Activated CD8-positive, alpha-beta T cell treated with anti-CD3 and anti-CD28 coated beads for 36 hours (primary cell): ENCODE measurements at places on chromosomes 1 and 21. TPM values are rescaled to one million over a fixed set of nuclear protein-coding genes. Genes with fewer than 3 reads are reported as not detected.

DNA sequence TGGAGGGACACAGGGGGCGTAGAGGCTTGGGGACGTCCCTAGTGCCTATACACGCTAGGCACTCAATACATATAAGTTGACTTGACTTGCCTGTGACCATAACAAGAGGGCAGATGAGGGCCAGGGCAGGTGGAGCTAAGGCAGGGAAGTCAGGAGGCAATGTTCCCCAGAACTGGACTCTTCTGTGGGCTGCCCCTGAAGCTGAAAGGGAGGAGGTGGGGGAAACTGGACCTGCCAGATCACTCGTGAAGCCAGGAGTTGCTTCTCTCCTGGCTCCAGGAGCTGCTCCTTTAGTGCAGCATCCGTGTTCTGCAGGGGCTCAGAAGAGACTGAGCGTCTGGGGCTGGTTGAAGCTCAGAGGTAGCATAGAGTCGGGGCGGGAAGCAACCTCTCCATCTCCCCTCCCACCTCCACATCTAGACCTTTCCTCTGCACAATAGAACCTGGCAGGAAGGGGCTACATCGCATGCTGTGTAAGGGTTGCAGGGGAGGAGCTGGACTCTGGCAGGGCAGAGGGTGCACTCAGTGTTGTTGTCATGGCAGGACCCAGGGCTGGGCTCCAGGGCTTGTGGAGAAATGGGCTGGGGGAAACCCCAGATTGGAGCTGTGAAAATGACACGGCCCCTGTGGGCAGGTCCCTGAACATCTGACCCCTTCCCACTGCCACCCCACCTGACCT is 2.9 kb upstream of the SEMA4A start:
- DNase-seq: peak; percentile 60

DNA sequence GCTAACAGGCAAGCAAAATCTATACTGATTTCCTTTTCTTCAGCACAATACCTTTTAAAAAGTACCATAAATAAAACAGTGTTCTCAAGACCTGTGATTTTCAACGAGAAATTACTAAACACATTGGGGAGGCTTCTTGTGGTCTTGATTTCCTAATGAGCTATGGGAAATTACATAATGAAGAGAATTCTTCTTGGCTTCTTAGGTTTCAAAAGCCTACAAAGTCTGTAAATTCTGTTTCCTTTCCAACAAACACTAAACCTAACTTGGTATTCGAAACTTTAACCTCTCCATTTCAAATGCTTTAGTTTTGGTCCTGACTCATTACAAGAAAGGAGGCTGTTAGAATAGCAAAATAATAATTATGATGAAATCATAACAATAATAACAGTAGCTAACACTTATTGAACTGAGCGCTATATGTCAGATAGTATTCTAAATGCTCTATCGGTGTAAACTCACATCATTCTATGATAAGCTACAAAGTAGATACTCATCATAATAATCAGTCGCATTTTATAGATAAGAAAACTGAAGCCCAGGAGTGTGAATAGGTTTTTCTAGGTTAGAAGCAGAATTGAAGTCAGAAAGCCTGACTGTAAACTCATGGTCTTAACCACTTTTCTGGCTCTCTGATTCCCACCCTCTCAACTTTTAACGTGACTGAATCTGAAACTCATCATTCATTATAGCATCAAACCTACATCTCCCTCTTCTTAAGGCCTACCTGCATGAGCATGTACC is 486.7 kb downstream of the SMYD3 start:
- no peak for DNase-seq

DNA sequence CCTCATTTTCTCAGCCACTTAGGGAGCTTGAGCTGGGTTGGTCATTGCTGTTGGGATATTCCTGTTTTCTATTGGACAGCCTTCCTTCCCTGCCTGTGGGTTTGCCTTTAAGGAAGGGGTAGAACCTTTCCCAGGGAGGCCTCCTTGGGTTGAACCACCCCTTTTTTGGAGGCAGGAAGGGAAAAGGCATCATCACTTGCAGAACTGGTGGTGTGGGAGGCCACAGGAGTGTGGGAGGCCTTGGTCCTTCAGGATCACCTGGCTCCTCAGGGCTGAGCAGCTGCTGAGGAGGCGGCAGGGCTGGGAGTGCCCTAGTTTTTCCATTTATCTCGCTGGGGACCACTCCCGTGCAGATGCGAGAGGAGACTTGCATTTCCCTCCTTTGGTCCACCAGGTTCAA is 667 bp upstream of the CYB561D1 start:
- no peak for DNase-seq

- DNase-seq: no peak
These were observed 21.6 kb upstream of the DIP2A start for GRCh38 chr21:46437096-46437498.

DNA sequence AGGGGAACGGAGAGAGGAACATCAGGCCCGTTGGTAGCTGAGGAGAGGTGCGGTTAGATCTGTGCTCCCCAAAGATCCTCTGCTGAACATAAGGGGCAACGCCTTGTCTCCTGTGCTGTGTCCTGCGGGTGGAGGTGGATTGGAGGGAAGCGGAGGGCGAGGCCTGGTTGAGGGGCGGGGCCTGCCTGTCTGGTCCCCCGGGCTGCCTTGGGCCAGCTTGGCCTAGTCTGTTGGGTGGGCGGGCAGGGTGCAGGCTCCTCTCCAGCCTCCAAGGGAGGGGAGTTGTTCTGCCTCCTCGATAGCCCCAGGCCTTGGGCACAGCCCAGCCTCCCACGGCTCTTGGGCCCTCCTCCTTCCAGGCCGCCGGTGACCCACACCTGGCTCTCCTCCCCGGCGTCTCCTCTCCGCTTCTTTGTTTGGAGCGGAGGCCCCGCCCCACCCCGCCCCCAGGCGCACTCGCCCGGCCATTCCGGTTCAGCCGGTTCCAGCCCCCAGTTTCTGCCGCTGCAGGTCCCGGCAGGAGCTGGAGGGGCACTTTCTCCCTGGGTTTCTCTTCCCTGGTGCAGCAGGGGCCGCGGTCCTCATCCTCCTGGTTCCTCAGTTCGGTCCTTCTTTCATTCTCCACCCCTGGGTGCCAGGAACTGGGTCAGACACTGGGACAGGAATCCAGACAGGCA is 19.4 kb downstream of the PTPRF start:
- peak; percentile 42 for DNase-seq

DNA sequence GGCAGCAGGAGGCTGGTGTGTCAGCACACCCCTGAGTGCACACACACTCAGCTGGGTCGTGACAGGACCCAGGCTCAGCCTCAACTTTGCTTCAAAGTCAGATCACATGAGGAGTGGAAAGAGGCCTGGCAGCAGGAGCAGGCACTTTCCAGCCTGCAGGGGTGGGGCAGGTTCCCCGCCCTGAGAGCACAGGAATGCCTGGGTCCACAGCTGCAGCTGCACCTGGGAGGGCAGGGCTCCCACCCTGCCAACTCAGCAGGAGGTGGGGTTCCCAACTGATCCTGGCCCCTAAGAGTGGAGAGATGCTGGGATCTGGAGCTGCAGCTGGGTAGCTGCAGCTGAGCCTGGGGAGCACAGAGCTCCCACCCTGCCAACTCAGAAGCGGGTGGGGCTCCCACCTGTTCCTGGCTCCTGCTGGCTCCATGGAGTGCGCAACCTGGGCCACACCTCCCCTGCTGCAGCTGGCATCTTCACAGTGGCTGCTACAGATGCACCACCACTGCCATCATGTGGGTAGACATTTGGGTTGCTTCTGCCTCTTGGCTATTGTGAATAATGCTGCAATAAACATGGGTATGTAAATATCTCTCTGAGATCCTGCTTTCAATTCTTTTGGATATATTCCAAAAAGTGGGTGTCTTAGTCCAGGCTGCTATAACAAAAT is 415.4 kb downstream of the TTLL7 start:
- DNase-seq: peak; percentile 35

DNA sequence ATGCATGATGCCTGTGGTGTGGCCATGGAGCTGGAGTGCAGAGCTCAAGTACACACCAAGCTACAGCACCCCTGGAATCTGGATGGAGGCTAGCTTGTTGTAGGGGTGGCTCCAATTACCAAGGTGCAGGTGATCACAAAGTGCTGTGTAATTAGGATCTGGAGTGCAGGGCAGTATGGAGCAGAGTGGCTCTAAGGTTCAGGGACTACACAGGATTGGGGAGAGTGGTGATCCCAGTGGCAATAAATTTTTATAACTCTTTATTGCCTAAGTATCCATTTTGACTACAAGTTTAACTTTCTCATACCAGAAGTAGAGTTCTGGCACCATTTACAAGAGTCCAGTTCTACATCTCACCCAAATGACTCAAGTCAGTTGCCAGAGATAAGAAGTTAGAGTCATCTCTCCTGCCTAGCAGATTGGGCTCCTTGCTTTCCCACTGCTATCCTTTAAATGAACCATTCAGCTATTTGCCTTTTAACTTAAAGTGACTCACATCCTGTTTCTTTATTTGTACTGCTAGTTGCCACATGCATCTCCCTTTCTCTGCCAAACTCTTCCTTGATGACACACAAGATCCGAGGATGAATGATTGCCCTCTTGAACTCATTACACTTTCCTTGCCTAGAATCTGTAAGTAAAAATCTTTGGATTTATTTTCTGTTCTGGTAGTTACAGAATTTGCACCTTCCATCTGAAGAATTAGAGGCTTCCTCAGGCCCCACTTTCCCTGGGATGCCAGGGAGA is 427.2 kb downstream of the KCNT2 start:
- DNase-seq: no peak

- no peak for DNase-seq
These were observed 84.3 kb downstream of the KCNK2 start for GRCh38 chr1:215166886-215167285.

- no peak for DNase-seq
These were observed 47.5 kb downstream of the EVA1C start for GRCh38 chr21:32459972-32460371.

GRCh38 chr1:23555986-23556634 is 3.2 kb downstream of the ID3 start:
- DNase-seq: no peak

DNA sequence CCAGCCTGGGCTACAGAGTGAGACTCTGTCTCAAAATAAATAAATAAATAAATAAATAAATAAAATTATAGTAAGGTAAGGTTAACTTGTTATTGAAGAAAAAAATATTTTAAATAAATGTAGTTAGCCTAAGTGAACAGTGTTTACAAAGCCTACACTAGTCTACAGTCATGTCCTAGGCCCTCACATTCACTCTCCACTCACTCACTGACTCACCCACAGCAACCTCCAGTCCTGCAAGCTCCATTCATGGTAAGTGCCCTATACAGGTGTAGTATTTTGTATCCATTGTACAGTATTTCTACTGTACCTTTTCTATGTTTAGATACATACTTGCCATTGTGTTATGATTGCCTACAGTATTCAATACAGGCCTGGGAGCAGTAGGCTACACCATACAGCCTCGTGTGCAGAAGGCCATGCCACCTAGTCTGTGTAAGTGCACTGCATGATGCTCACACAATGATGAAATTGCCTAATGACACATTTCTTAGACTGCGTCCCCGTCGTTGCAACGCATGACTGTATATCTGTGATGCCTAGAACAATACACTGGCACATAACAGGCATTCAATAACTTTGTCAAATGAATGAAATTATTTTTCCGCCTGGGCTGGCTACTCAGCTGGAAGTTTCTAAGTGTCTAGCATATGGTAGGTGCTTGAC is 14.8 kb downstream of the KCNN3 start:
- no peak for DNase-seq

- DNase-seq: no peak
These were observed 26.9 kb downstream of the TOMM20 start for GRCh38 chr1:235101558-235102258.

DNA sequence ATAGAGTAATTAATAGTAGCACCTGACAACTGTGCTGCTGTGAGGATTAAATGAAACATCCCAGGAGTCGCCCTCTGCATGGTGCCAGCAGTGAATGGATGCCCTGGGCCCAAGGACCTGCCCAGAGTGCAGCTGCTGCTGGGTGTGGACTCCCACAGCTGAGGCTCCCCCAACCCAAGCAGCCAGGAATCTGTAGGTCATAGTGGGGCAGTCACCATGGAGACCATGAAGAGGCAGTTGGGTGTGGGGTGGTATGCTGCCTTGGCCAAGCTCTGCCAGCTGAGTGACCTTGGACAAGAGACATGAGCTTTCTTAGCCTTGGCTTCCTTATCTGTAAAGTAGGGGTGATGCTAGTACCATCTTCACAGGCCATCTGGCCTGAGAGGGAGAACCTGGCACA is 9.4 kb downstream of the OLIG2 start:
- DNase-seq: no peak

DNA sequence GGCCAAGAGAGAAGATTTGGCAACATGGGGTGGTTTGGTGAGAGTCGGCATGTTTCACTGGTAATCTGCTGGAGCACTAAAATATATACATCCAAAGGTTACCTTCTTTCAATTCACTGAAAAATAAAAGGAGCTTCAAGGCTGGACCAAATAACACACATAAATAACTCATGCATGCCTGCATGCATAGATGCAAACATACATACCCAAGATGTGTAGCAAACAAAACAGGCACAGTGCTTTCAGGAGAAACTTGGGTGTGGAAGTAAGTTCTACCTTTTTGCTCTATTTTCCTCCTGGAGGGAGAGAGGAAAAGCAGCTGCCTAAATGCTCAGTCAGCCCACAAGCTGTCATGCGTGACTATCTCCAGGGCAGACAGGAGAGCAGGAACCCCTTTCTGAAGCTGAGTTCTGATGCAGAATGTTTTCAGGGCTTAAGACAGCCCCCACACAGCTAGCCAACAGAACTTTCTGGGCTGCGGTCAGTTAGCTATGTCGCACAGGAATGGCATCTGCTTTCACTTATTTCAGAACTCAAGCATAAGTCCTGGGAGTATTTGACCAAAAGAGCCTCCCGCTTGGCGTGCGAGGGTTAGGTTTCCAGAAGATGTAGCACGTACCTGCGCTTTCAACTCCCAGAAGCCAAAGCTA is 166.2 kb downstream of the TOMM20 start:
- DNase-seq: peak; percentile 73

- DNase-seq: peak; percentile 63
These were observed 153.5 kb downstream of the TGFBR3 start for GRCh38 chr1:91732291-91733107.

- no peak for DNase-seq
These were observed 19.4 kb downstream of the ZBTB40 start for GRCh38 chr1:22471078-22471477.

DNA sequence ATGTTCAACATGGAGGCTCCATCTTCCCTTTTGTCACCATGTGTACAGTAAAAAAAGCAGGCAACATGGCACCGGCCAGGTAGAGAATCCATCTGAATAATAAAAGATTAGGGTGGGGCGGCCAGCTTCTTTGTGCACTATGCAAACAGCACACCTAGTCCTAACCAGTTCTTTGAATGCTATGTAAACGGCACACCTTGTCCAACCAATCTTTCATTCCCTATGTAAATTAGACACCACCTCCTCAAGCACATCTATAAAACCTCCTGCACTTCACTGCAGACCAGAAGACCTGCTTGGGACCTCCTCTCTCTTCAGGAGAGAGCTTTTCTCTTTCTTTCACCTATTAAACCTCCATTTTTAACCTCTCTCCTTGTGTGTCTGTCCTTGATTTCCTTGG is 28.2 kb downstream of the TFB2M start:
- DNase-seq: no peak

The OR2T2 gene
- total RNA-seq: not detected

The AIM2 gene
- 8.6 TPM for total RNA-seq

The CDA gene
- not detected for total RNA-seq

The WNT9A gene
- not detected for total RNA-seq

The CD244 gene
- total RNA-seq: 1.8 TPM

The CELA2A gene
- not detected for total RNA-seq
